ENCODE measurements at places on chromosomes 16 and 17.

DNA sequence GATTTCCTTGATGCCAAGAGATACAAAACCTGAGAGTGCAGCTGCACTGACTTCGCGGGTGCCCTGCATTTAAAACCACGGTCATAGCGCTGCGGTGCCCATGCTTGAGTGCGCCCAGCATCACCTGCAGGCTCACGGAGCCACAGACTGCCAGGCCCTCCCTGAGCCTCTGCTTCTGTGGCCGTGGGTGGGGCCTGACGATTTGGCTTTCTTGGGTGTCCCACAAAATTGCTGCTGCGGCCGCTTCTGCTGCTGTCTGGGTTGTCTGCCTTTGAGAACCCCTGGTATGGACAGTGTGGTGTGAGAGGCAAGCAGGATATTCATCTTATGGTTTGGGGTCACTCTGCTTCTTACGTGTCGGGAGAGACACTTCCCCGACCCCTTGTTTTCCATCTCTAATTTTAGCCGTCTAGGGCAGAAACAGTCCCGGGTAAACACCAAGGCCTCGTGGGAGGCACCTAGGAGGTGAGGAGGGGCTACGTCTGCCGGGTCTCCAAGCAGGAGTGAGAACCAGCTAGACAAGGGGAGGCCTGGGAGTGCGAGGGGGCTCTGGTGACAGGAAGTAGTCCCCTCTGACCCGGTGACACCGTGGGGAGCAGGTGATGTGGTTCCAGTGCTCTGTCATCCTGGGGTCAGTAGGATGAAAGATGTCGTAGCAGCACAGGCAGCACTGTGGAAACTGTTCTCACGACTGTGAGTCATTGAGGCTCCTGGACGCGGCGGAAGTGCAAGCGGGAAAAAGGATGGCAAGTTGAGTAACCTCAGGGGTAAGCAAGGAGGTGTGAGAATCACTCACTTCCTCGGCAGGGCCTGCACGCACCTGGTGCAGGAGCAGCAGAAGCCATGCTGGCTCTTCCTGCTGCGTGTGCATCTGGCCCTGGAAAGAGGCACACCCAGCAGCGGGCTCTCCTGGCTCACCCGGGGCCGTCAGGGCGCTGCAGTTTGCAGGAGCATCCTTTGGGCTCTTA lies 176.3 kb downstream of the RPTOR start:
- peak; percentile 68 for DNase-seq

GRCh38 chr17:56570199-56570598 lies 23.3 kb upstream of the NOG start:
- no peak for DNase-seq

DNA sequence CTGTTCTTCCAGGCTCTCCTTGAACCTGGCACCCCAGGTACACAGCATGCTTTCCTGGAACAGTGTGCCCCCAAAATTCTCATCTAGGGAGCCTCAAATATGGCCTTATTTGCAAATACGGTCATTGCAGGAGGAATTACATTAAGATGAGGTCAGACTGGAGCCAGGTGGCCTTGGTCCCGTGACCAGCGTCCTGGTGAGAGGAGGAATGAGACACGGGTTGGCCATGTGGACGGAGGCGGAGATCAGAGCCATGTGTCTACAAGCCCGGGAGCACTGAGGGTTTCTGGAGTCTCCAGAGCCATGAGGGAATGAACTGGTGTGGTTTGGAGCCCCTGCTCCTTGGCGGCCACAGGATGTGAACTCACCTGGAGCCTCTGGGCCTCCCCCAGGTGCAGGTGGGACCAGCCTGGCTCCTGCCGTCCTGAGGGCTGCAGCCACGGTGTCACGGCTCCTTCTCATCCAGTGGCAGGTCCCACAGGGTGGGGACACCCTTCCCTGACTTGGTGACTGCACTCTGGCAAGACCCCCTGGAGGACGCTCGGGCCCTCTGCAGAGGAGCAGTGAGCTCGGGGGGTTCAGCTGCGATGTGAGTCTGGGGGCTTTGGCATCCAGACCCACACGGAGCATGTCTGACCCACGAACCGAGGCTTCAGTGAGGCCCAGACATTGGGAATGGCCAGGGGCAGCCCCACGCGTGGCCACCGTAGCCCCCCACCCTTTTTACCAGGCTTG lies 21.8 kb upstream of the GNG13 start:
- no peak for DNase-seq

GRCh38 chr16:77037696-77038347 lies 153.2 kb upstream of the MON1B start:
- no peak for DNase-seq

GRCh38 chr17:75834928-75835653 lies 9.1 kb downstream of the UNC13D start:
- no peak for DNase-seq

DNA sequence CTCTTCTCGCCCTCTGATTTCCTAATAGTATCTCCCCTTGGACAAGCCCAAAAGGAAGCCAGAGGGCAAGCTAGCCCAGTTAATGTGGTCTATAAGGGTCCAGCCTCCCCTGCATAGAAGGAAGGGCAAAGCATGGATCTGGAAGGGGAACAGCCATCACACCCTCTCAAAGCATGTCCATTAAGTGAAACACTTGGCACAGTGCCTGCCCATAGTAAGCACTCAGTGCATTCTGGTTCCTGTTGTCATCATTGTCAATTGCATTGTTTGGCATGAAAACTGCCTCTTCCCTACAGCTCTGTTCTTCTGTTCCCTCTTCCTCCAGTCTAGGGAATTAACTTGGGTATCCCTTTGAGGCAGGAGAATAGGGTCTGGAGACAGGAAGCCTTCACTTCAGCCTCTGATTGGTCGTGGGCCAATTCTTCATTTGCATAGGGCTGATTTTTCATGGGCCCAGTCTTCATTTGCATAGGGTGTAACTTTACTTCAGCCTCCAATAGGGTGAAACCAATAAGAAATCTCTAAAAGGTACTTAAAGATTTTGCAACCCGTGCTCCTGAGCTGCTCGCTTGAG lies 81.4 kb downstream of the C17orf67 start:
- DNase-seq = no peak

DNA sequence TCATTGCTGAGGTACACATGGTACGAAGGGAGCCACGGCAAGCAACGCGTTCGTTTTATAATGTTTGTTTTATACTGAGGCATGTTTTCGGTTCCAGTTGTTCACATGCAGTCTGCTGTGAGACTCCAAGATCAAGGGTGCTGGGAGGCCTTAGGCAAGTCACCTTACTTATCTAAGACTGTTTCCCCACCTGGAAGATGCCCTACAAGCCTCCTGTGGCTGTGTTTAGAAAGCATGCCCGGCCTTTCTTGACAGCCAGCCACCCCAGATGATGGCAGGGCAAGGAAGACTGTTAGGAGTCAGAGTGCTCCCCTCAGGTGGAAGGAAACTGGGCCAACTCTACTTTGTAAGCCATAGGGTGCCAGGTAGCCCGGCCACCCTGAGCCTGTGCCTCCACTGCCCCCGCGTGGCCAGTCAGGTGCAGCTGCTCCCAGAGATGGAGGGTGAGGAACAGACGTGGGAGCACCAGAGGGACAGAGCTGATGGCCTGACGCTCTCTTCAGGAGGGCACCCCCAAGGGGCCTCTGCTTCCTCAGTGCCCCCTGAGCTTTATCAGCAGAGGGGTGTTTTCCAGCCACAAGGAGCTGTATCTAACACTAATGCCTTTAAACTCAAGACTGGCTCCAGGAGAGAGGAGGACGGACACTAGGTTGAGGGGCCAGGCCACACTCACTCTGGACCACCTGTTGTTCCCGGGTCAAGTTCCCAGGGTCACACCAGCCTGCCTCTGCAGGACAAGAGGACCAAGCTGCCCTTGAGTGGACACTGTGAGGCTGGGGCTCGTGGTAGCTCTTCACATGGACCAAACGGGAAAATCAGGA lies 5.4 kb downstream of the NAT9 start:
- peak; percentile 82 for DNase-seq

DNA sequence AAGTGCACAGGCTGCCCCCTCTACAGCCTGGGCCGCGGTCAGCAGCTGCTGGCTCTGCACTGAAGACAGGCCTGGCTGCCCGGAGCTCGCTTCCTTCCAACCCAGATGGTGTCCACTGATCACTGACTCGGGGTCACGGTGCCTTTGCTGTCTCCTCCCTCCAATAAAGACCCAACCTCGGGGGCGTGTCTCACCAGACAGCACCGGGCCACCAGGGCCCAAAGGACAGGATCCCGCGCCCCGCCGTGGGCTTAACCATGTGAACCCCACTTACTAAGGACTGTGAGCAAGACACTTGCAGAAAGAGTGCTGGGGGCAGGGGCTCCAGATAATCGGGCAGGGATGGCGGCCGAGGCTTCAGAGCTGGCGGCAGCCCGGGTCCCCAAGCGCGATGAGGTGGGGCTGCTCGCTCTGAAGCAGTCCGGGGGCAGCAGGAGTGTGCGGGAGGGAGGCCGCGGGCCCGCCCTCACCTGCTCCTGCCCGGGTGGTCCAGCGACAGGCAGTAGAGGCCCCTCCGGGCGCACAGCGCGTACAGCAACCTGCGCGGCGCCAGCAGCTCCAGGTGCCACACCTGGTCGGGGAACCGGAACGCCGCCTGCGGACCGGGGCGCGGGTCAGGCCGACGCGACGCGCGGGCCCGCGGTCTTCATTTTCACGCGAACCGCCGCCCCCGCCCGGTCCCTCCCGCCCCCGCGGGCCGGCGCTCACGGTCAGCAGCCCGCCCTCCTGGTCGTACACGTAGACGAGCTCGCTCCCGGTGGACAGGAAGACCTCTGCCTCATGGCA lies 502 bp downstream of the FAAP100 start:
- DNase-seq = no peak

DNA sequence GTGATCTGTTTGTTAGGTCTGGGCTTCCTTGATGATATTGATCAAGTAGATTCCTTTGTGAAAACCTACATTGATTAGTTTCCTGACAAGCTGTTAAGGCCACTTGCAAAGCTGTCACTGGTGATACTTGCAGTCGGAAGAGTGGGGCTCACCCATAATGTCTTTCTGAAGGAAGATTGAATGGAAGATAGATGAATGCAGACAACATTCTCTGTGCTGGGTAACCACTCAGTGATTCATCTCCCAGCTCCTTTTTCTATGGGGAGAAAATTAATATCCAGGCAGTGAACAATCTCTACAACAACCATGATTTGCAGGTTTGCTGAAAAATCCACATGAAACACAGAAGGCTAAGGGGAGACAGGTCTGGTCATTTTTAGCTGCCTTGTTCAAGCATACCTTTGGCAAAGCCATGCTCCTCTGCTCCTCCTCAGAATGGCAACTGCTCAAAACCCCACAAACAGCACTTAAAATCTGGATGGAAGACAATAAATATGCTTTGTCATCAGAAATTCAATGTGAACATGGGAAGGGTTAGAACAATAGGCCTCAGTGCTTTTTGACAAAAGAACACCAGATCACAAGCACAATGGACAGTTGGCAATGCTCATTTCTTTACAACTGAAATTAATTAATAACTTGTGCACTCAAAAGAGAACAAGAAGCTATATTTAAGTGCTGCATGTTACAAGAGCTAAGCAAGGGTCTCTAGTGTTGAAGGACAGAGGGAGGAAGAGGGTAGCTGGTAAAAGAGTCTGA lies 495.4 kb downstream of the TOX3 start:
- no peak for DNase-seq

DNA sequence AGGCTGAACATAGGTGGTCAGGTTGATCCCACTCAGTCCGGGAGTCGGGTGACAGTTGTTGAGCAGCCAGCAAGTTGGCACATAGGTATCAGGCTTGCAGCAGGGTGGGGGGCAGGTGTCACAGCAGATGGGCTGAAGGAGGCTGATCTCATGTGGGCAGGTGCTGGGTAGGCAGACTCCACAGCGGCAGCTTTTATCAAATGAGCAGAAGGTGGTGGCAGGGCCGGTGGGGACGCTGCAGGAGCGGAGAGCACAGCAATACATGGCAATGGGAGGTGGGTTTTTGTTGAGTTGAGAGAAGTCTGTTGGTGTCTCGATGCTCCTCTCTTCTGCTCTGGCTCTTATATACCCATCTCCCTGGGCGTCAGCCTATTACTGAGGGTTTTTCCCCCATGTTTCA lies at the start of gene KRTAP3-1:
Gene KRTAP3-1, minus strand, starts transcription at position 318 of the 400 bp plus-strand sequence. Its CDS starts 54 bp downstream, at position 264.
- DNase-seq = no peak

DNA sequence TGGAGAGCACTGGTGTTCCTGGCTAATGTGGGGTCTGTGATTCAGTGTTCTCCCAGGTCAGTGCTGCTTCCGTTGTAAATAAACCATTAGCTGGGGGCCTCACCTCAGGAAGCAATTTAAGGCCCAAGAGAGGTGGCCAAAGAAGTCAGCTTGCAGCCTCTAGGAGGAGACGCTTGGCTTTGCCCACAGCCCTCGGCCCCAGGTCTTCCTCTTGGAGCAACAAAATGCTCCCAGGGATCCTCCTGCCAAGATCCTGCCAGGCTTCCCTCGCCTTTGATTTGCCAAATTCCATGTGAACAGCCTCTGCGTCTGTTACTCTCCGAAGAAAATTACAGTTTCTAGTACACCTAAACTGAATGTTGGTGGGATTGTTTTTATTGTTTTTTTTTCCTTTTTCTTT lies 62.4 kb upstream of the TBX2 start:
- DNase-seq = no peak

DNA sequence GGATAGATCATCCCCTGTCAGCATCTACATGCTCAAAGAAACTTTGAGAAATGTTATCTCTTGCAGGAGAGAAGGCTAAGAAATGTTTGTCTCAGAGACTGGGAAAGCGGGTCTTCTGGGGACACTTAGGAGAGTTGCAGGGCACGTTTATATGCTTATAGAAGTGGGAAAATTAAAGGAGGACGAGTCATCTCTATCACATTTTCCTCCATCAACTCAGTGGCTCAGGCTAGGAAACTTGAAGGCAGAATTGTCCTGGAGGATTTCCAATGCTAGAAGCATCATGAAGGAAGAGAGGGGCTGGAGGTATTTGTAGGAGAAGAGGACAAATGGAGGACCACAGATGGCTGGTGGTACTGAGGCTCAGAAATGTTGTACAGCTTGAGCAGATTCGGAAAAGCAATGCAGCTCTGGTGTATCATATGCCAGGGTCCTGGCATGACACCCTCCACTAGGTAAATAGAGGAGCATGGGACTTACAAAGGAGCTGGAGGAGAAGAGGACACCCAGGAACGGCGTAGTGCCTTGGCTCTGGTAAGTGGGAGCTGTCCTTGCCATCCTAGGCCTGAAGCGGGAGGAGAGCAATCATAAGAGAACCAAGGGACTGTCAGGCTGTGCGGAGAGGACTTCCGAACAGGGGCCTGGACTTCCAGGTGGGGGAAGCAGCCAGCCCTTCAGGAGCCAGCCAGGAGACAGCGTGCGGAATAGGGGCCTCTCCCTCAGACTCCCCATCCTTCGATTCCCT lies 4.5 kb upstream of the HS3ST3B1 start:
- DNase-seq = no peak

- no peak for DNase-seq
Observed at GRCh38 chr16:59060207-59060606, 326.1 kb upstream of the GOT2 start.
